ENCODE measurements at places on chromosomes 2 and 18.

DNA sequence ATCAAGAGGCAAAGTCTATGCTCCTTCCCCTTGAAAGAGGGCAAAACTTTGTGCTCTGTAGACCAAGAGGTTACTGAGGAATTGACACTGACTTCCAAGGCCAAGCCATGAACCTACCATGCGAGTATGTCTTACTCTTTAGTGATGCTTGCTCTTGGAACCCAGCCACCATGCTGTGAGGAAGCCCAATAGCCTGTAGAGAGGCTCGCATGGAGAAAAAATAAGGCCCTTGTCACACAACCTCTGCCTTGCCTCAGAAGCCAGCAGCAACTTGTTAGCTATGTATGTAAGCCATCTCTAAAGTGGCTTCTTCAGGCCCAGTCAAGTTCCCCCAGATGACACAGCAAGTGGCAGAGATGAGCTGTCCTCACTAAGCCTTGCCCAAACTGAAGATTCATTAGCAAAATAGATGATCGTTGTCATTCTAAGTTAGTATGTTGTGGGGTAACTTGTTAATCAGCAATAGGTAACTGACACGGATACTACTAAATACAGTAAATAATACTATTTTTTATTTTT is 66.1 kb upstream of the RGPD5 start:
- DNase-seq = no peak

DNA sequence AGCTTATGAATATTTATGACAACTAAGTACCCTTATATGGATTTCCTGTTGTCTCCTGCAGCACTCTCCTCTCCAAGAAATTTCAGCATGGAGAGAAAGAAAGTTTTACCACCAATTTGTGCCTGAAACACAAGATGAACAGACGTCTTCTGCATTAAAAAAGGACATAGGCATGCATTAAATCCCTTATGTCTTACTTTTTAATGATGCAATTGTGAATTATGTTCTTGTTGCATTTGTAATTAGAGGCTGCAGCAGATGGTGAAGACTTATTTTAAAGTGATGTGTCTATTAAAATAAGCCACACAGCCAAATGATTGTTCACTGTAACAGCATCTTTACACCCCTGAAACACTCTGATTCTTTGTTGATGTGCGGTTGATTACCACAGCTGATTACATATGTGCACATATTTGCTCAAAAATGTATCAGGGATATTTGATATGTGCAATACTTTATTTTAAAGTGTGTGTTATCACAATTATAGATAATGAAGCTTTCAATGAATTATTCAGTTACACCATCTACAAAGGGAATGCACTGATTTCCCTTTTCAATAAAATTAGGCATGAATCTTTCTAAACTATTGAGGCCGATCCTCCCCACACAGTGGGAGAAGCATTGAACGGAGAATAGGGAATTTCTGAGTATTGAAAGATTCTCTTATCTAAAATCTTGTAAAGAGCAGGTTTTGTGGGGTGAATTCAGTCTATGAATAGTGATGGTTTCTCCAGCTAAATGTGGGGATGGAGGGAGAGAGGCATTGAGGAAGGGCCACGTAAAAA is 585.1 kb downstream of the SLC4A3 start:
- DNase-seq = no peak

GRCh38 chr2:32715391-32715841 is 87.6 kb downstream of the TTC27 start:
- no peak for DNase-seq

DNA sequence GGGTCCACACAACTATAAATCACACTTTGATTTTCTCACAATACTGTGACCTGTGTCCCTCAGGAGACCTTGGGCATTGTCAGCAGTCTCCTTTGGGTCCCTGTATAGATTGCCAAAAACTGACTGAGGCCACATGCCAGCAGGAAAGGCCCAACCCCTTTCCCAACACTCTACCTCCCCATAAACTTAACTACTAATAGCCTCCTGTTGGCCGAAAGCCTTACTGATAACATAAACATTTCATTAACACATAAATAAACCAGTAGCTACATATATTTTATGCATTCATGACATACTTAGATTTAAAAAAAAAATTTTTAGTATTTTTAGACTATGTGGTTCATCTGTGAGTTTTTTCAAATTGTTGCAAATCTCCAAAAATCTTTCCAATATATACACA is 153.5 kb downstream of the ARL4C start:
- DNase-seq = no peak

DNA sequence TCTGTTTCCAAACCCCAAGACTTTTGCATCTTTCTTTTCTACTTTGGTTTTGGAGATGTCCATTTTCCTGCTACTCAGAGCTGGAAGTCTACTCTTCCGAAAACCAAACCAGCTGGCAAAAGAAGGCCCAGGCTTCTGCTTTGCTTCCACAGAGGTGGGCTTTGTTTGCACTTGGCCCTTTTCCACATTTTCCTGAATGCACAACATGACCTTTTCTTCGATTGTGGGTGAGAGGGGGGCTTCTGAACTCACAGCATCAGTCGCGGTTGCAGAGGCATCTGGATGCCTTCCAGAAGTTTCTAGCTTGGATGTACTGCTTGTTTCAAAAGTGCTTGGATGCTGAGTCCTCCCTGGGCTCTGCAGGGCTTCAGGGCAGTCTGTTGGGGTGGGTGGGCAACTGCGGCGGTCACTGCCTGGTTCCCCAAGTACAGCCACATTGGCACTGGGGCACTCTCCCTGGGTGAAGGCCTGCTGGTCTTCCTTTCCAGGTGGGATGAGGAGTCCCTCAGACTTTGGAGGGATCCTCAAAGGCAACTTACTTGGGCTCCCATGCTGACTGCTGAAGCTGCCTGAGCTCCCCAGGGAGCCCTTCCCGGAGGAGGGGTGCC is 112.3 kb upstream of the LYPD1 start:
- no peak for DNase-seq

DNA sequence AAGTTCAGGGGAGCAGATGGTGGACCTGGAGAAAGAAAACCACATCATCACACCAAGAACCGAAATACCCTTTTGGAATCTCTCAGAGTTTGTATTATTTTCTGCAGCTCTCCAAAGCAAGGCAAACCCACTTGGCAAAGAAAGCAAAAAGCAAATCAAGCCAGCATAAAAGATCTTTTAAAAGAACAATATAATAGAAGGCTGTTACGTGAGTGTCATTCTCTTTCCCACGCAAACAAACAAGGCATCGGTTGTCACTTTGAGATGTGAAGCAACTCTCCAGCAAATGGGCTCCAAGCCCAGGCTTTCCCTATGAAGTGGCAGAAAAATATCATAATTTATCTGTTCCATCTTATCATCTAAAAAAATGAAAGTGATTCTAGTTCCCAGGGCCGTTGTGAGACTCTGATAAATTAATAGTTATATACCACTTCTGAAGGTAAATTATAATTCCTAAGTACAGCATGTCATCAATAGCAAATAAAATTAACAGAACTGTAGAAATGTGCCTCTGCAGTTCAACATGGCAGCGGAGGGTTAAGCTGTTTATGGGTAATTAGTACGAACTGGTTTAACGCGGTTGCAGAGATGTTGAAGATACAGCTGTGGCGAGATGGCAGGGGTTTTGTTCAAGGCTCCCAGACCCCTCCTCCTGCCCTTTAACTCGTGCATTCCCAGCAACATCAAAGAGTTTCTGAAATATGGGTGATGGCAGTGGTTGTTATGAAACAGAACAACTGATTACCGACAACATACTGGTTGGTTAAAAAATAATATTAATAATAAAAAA is 89.2 kb downstream of the EPHA4 start:
- DNase-seq = no peak

- no peak for DNase-seq
Measured at GRCh38 chr2:172063446-172063845, 21.9 kb upstream of the DLX1 start.

DNA sequence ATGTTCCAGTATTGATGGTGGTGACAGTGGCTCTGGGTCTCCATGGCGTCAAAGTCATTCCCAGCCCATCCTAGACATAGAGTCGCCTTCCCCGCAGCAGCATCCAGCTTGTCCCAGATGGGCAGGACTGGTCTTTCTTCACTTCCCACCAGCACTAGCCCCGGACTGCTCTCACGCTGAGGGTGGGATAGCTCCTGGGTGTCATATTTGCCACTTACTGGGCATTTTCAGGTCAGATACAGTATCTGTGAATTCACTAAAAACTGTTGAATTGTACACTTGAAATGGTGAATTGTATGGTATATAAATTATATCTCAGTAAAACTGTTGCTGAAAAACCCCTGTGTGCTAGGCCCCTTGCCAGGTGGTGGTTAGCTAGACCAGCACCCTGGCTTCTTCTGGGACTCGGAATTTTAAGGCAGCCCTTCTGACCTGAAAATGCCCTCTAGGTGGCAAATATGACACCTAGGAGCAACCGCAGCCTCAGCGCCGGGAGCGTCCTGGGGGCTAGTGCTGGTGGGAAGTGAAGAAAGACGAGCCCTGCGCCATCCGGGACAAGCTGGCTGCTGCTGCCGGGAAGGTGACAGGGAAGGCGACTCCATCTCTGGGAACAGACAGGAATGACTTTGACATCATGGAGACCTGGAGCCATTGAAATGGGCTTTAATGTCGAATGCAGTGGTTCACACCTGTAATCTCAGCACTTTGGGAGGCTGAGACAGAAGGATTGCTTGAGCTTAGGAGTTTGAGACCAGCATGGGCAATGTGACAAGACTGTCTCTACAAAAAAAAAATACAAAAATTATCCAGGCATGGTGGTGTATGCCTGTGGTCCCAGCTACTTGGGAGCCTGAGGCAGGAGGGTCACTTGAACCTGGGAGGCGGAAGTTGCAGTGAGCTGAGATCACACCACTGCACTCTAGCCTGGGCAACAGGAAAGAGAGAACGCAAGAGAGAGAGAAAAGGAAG is 56.2 kb downstream of the DDX1 start:
- DNase-seq = no peak

DNA sequence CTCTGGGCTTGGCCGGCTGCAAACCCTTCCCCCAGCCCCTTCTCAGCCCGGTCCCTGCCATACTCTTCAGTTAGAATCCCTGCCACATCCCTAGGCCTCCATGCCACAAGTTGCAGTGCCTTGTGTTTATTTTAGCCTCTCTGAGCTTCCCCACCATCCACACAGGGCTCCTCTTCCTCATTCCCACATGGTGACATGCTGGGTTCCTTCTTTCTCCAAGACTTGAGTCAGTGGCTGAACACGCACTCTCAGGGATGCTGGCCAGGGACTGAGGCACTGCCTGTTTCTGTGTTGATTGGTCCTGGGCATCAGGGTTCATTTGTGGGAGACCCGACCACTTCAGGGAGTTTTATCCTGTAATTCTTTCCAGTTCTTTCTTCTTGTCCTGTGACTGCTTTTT is 56.3 kb downstream of the KCNS3 start:
- no peak for DNase-seq

- DNase-seq = no peak
Measured at GRCh38 chr2:56230156-56230555, 46.4 kb downstream of the CCDC85A start.

DNA sequence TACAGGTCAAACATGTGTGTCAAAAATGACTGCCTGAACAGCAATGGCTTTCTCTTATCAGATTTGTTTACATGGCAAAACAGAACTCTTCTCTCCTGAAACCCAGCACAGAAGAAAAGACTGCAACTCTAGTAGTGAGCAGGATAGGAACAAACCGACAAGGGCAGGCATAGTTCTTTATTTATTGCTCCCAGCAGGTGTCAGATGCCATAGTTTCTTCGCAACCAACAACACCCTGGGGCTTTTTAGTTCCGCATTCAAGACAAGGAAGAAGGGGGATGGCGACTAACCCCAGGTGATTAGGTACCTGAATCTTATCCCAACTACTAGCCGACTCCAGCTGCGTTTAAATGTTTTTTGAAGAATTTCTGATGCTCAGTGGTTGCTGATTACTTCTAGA is 367.5 kb upstream of the FIGN start:
- no peak for DNase-seq

DNA sequence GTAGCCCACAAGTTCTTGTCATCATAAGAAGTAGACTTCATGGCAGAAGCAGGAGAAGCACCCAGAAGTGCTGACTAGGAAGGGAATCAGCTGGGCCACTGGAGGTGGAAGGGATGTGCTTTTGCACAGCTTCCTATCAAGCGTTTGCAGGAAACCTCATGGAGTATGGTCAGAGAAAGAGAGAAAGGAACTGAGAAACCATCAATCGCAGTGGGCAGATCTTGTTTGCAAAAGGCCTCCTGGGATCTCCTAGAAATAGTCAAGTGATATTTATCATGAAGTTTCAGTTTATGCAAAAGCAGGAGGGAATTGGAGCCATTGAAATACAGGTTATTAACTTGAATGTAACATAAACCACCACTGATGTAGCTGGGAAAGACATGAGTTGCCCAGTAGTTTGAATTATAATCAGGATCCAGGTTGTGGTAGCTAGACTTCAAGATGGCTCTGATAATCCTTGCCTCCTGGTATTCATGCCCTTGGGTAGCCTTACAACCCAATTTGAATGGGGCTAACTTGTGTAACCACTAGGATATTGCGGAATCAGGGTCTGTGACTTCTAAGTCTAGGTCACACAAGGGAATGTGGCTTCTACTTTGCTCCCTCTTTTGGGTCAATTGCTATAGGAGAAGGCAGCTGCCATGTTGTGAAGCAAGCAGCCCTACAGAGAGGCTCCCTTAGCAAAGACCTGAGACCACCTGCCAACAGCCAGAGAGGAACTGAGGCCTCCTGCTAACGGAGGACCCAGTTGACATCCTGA is 69.8 kb upstream of the TCF4 start:
- no peak for DNase-seq

DNA sequence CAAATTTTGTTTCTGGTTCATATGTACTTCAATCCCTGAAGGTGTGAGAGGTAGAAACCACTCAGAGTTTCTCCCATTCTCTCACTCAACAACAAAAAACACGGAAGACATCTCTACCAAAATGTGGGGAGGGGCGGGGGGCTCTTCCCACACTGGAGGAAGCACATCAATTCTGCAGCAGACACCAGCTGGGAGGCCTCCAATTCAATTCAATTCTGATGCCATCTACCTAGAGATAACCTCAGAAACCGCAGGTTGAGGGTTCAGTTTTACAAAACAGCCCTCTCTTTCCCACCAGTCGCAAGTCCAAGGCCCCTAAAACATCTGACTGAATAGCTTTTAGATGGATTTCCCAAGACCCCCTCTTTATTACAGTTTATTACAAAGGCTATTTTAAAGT is 7.0 kb upstream of the MCFD2 start:
- DNase-seq = no peak

DNA sequence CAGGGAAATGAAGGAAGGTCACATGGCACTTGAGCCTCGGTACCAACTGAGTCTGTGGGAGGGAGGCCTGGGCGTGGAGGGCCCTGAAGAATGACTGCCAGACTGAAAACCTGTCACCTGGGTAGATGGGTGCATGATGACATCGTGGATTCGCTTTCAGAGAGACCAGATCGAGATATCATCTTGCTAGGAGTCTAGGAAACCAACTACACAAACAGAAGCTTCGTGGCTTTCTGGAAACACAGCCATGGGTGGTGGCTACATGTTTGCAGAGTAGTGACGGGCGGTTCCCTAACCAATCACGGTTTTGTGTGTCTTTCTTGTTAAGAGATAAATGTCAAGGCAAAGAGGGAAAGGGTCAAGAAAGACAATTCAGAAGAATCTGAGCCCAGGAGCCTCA is 155.0 kb downstream of the EIPR1 start:
- peak; percentile 44 for DNase-seq

GRCh38 chr2:184527058-184527457 is 71.3 kb upstream of the ZNF804A start:
- no peak for DNase-seq

- no peak for DNase-seq
Measured at GRCh38 chr2:5215989-5216607, 476.1 kb upstream of the SOX11 start.

All from T-helper 9 cell (primary cell).